ENCODE measurements at places on chromosomes 4 and X. TPM values are rescaled to one million over a fixed set of nuclear protein-coding genes. Genes with fewer than 3 reads are reported as not detected.

STBD1 gene
- total RNA-seq, result 9.7 TPM

OGT gene
- total RNA-seq, result 31.4 TPM

REPS2 gene
- total RNA-seq, result 1.2 TPM

F8A2 gene
- total RNA-seq, result not detected

MAGEA2 gene
- total RNA-seq, result not detected

USP46 gene
- 7.7 TPM for total RNA-seq

EPGN gene
- total RNA-seq, result not detected

FANCB gene
- total RNA-seq, result 1.2 TPM

NOX1 gene
- total RNA-seq, result not detected

GDPD2 gene
- total RNA-seq, result not detected

ASB5 gene
- not detected for total RNA-seq

HTRA3 gene
- total RNA-seq, result 20.3 TPM

SLC25A43 gene
- 26.6 TPM for total RNA-seq

LUZP4 gene
- total RNA-seq, result not detected

PALLD gene
- 60.7 TPM for total RNA-seq

FHIP1A gene
- 0.18 TPM for total RNA-seq

HAND2 gene
- 0.31 TPM for total RNA-seq

AWAT2 gene
- total RNA-seq, result not detected

RIBC1 gene
- 1.3 TPM for total RNA-seq

PABPC5 gene
- not detected for total RNA-seq

NAP1L2 gene
- 0.73 TPM for total RNA-seq

FAM149A gene
- total RNA-seq, result 0.98 TPM

SGCB gene
- total RNA-seq, result 26.5 TPM

IQSEC2 gene
- 38.2 TPM for total RNA-seq

Measured in A549 treated with ZK216348 at 1 μM for 4 hours (cell line).